ENCODE measurements at places on chromosomes 6 and 20.

DNA sequence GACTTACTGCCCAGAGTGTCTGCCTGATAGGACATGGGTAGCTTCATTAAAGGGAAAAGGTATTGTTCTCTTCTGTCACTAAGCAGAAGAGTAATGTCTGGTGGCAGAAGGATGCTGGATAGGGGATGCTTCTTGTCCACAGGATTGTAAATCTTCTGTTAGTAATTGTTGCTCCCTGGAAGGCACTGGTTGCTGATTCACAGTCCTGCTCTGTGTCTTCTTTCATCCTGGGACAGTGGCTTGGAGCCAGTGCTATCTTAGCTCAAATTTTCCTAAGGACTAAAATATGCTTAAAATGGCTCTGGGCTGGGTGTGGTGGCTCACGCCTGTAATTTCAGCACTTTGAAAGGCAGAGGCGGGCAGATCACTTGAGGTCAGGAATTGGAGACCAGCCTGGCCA is 48.0 kb downstream of the SYTL3 start:
- DNase-seq: no peak

- no peak for DNase-seq
Measured at GRCh38 chr20:1868856-1869255, 26.4 kb upstream of the SIRPA start.

DNA sequence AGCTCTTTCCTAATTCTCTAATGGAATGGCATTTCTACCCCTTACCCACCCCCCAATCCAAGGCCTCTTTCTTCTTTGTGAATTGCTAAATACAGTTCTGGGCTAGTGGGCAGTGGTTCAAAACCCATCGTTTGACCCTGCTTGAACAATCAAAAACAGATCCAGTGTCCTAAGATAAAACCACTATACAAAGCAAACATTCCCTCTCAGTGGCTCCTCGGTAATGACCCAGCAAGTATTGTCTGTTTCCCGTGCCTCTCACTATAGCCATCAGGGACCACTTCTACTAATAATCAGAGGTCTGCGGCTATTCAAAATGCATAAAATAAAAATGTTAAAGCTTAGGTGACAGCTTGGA is 143.5 kb upstream of the AKAP12 start:
- DNase-seq: no peak

- peak; percentile 89 for DNase-seq
Measured at GRCh38 chr6:136783495-136784270, 8.6 kb downstream of the MAP3K5 start.

- no peak for DNase-seq
Measured at GRCh38 chr6:147738516-147739162, 230.1 kb downstream of the SAMD5 start.

DNA sequence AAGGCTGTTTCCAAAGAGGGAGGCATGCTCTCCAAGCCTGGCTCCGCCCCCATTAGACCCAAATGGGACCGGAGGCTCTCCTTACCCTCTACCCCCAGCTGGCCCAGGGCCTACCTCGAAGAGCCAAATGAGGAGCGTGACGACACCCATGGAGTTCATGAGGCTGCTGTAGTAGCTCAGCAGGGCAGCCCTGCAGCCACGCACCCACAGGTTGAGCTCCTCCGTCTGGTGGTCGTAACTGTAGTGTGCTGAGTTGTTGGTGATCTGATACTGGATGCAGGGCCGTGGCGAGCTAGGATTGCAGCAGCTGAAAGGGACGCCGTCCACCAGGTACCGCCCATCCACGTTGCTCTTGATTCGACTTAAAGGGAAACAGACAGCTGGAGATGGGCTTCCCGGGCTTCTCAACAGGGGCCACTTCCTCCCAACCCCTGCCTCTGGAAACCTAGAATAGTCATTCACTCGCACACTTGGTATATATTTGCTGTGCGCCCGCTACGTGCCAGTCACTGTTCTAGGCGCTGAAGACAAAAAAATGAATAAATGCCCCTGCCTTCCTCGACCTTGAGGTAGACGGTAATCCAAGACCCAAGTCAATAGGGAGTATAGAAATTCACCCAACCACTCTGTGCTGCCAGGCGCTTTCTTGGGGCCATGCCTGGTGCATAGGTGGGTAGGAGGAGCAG is 18.0 kb downstream of the PRPH2 start:
- DNase-seq: no peak

All from hematopoietic multipotent progenitor cell treated with erythropoietin and hydrocortisone succinate and interleukin-3 and kit ligand, for 6 days (in vitro differentiated cells).